ENCODE measurements at places on chromosomes 5 and 9.

- no peak for DNase-seq
These were observed 106.7 kb upstream of the SH3GL2 start for GRCh38 chr9:17472126-17472525.

- no peak for DNase-seq
These were observed 455.0 kb upstream of the ACTBL2 start for GRCh38 chr5:57937501-57938173.

GRCh38 chr9:126612326-126612812 is 1.4 kb upstream of the LMX1B start:
- DNase-seq, result no peak

DNA sequence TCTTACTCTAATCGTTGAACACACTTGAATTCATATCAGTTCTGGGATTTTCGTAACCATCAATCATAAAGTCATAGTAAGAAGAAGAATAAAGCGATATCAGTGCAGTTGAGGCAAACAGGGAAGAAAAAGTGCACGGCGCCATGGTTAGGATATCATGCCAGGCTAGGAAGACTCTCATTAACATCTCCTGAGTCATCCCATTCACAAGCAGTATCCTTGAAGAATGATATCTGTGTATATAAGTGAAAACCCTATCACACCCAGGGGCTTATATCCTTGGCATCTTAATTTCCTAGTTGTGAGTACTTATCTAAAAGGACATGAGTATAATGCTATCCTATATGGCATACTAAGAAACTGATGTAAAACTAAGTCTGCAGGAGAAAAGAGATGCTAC is 38.6 kb downstream of the NFIB start:
- no peak for DNase-seq

- no peak for DNase-seq
These were observed 175.1 kb downstream of the PAM start for GRCh38 chr5:102930244-102930643.

- DNase-seq, result no peak
These were observed 254.5 kb downstream of the RASEF start for GRCh38 chr9:82808478-82808877.

- DNase-seq, result no peak
These were observed 612 bp upstream of the ATG10 start for GRCh38 chr5:81971111-81971711.

- DNase-seq, result no peak
These were observed 3.4 kb downstream of the PLEKHG4B start for GRCh38 chr5:95241-95980.

DNA sequence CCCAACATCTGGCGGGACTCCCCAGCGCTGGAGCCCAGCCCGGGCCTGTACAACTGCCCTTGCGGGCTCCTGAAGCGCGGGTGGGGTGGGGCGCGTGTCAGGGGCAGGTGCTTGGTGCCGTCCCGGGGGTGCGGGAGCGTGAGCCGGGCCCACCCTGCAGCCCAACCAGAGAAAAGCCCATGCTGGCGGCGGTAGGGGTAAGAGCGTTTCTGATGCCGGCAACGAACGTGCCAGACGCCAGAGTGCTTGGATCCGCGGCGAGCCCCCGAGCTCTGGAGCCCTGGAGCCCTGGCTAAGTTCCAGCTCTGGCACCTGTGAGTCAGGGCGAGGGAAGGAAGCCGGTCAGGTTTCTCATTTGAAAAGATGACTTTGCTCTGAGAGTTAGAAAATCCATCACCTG is 58.0 kb downstream of the ZNF510 start:
- DNase-seq, result no peak

DNA sequence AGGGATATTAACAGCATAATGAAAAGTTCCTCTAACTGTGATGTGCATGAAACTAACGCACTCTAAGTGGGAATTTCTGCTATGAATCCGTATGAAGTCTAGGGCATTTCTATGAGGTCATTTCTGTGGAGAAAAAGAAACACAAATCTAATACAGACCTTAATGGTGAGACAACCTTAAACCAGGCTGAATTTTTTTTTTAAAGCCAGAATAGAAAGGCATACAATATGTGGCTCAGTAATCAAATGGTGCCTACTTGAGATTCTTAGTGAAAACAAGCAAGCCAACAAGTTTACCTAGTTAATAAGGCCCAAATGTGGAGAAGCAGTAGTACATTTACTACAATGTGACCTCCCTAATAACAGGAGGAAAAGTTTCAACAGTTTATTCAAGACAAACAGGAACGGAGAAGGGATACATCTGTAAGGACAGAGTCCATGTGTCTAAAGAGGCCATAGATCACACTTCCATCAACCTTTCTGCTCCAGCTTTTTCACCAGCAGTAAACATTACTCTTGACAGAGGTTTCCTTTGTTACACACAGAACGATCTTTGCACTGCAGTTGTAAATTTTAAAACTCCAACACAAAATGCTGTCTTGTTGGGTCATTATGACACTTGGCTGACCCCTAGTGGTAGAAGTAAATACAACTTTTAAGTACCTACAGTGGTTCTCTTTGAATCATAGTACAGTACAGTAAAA is 26.2 kb downstream of the CARNMT1 start:
- DNase-seq, result no peak

- DNase-seq, result no peak
These were observed 28.4 kb downstream of the TMEM167A start for GRCh38 chr5:83048811-83049210.

DNA sequence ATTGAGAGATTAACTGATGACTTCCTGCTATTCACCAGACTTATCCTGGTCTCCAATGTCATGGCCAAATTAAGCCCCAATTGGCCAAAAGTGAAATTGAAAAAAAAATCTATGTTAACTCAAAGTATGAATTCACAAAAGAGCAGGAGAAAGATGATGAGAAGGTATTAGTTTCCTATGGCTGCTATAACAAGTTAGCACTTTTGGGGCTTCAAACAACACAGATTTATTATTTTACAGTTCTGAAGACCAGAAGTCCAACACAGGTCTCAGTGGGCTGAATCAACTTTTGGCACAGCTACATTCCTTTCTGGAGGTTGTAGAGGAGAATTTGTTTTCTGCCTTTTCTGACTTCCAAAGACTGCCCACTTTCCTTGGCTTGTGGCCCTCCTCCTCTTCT is 78.6 kb upstream of the TLE1 start:
- DNase-seq, result no peak

GRCh38 chr9:74742792-74743730 is 144.7 kb downstream of the TRPM6 start:
- no peak for DNase-seq

DNA sequence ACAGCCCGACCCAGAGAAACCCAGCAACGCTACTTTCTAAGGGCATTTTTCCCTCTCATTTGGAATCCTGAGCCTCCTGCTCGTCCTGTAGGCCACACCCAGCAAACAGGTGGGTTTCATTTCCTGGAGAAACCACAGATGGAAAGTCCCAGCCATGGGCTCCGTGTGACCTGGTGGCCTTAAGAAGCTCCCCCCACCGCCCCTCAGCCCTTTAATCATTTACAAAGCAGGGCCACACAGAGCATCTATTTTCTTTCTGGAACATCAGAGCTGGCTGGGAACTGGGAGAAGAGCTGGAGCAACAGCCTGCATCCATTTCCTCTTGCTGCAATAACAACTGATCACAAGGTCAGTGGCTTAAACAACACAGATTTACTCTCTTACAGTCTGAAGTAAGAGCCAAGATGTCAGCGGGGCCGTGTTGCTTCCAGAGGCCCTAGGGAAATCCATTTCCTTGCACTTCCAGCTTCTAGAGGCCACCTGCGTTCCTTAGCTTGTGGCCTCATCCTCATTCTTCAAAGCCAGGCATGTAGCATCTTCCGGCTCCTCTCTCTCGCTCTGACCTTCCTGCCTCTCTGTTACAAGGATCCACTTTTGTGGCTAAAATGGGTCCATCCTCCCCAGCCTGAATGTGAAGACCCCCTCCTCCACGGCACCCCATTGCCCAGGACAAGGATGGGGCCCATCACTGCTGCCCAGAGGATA is 40.5 kb downstream of the C9orf50 start:
- DNase-seq, result no peak

- DNase-seq, result no peak
These were observed 208.1 kb downstream of the GNA14 start for GRCh38 chr9:77440057-77440456.

DNA sequence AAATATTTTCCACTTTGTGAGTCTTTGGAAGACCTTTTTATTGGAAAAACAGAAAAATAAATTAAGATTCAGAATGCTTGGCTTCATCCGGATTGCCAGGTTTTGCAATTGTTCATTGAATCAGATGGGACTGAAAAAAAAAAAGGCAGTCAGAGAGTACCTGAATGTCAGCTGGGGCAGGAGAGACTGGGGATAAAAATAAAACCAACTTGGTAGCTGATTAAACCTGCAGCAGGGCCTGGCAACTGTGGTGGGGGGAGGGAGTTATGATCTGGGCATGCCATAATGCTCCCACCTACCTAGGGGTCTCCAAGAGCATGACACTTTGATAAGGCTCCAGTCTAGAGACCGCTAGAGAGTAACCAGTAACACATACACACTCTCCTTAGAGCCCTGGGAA is 454.4 kb downstream of the DTWD2 start:
- no peak for DNase-seq

GRCh38 chr5:139241139-139241538 is 43.0 kb upstream of the SIL1 start:
- DNase-seq, result no peak

- DNase-seq, result no peak
These were observed 27.2 kb upstream of the ZFR start for GRCh38 chr5:32471784-32472183.

- no peak for DNase-seq
These were observed 63.3 kb downstream of the CAVIN4 start for GRCh38 chr9:100641166-100641565.

DNA sequence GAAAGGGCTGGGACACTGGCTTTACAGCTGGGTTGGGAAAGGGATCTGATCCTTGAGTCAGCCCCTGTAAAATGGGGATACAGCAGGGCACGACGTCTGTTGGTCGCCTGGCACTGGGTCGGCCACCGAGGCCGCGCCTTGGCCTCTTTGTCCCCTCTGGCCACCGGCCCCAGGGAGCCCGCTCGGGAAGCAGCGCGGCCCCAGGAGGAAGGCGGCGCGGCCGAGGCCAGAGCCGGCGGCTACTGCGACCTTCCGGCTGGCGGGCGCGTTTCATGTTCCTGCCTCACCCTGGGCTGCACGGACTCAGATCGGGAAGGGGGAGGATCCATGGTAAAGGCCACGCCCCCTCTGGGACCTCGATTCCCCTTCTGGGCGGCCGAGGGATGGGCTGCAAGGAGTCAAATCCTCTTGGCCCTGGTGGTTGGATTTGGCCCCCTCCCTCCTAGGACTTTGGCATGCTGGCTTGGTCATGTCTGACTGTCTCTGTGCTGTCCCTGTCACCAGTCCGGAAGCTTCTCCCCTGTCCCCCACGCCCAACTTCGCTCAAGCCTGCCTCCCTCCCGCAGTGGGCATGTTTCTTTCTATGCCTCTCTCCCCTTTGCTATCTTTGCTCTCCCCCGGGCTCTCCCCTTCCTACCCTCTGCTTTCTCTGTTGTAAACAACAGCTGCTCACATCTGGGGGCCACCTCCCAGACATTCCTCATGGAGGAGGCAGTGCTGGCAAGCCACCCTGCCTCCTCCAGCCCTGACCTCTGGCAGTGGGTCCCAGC is 25.8 kb downstream of the FPGS start:
- DNase-seq, result no peak

DNA sequence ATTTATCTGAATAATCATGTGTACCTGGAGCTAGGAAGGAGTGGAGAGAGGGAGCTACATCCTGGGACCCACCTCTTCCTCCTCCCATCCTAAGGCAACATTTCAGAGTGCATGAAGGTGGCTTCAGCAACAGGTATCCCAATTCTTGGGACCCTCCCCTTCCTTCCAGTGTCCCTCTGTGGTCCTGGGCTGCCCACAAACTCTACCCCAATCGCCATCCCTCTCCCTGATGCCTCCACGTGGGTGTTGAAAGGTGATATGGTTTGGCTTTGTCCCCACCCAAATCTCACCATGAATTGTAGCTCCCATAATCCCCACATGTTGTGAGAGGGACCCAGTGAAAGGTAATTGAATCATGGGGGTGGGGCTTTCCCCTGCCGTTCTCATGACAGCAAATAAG is 121.4 kb downstream of the MED10 start:
- DNase-seq, result no peak

Data from SJSA1 (cell line).